ENCODE measurements at places on chromosomes 5 and 9. TPM values are rescaled to one million over a fixed set of nuclear protein-coding genes. Genes with fewer than 3 reads are reported as not detected.
A peak's percentile ranks its signal among the peaks of the same experiment; 100 is the strongest.

GRCh38 chr9:137545123-137545522 lies 5.1 kb downstream of the PNPLA7 start:
- DNase-seq: no peak

- no peak for DNase-seq
Observed at GRCh38 chr5:39005566-39006232, 68.5 kb downstream of the RICTOR start.

GRCh38 chr9:112496074-112496722 lies 9.6 kb downstream of the KIAA1958 start:
- no peak for DNase-seq

- DNase-seq: no peak
Observed at GRCh38 chr9:79470954-79471353, 100.8 kb upstream of the TLE4 start.

- DNase-seq: no peak
Observed at GRCh38 chr9:37920471-37921167, 16.7 kb upstream of the SLC25A51 start.

PHPT1 gene
- 76.4 TPM for total RNA-seq

TAF11L10 gene
- not detected for total RNA-seq

GRCh38 chr5:93267276-93267675 lies 313.7 kb downstream of the NR2F1-AS1 start:
- no peak for DNase-seq

- no peak for DNase-seq
Observed at GRCh38 chr5:139652788-139653241, 4.7 kb downstream of the CXXC5 start.

DNA sequence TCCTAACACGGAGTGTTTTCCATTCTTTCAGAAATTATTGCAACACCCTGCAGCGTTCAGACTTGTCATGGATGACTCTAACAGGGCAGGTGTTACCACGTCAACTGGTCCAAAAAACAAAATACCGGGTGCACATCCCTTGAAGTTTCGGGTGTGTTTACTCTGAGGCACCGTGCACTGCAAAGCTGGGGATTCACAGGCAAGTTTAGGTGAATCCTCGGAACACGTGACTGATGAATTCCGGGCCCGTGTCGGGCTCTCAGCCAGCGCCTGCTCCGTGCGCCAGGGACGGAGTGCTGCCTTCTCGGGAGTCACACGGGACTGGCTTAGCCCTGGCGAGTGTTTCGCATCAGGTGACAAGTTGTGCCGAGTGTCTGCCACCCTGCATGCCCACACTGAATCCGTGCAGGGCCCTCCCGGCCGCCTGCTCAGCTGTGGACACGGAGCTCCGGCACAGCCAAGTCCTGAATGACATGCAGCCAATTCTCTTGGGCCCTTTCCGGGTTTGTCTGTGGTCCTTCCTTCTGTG lies 66.0 kb upstream of the IRX4 start:
- DNase-seq: no peak

DNA sequence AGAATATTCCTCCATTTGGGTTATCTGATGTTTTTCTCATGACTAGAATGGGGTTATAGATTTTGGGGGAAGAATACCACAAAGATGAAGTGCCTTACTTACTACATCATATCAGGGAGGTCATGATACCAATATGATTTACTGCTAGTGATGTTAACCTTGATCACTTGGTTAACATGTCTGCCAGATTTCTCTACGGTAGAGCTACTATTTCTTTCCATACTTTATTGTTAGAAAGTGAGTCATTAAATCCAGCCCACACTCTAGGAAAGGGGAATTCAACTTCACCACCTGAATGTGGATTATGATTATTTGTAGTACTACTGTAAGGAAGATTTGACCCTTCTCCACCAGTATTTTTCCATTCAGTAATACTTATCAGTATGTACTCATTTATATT lies 64.7 kb downstream of the UBE2R2 start:
- no peak for DNase-seq

DNA sequence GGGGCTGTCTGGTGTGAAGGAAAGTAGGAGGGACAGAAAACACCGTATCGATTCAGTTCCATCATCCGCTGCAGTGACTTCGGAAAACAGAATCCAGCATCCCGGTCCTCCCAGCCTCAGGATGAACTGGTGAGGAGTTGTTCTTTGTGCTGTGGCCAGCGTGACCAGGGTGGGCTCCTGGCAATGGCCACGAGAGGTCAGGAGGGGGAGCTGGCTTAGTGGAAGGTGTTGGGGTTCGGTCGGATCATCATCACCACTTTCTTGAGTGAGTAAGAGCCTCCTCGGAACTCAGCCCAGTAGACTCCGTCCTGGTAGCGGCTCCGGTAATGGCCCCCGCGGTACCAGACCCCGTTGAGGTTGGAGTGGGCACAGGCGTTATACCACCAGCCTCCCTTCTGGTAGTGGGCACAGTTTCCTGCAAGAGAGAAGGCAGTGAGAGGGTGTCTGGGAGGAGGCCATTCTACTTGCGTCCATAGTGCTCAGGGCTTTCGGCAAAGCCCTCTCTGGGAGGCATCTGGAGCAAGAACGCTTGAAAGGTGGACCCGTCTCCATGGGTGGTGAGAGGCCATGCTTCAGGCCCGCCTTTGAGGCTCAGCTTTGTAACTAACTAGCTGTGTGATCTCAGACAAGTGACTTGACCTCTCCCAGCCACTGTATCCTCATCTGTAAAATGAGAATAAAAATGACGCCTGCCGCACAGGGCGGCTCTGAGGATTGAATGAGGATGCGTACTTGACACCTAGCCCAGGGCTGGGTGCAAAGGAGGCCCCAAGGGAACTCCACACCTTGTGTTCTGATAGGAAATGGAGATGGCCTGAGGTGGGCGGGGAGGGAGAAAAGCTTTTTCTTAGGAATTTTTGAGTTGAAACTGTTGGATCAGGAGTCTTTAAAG lies 33.5 kb downstream of the ANGPTL2 start:
- no peak for DNase-seq

DNA sequence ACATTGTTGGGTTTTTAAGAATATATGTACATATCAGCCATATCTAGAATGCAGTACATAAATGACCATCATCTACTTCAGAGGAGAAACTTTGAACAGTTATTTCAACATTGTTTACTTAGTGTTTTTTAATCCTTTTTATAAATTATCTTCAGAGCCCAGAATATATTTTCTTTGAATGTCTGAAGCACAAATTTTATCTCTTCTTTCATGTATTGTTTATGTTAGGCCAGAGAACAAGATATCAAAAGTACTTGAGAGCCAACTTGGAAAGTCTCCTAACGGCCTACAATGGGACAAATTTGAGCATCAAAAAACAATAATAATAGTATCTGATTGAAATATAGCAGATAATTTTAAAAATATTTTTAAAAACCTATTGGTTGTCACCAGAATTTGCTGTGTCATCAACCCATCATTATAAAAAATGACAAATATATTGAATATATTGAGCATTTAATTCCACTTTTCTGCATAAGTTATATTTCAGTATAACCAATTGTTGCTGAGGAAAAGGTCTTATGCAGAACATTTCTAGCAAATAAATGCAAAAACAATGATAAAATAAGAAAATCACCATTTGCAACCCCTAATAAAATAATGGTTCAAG lies 67.5 kb upstream of the CCNG1 start:
- DNase-seq: no peak

DNA sequence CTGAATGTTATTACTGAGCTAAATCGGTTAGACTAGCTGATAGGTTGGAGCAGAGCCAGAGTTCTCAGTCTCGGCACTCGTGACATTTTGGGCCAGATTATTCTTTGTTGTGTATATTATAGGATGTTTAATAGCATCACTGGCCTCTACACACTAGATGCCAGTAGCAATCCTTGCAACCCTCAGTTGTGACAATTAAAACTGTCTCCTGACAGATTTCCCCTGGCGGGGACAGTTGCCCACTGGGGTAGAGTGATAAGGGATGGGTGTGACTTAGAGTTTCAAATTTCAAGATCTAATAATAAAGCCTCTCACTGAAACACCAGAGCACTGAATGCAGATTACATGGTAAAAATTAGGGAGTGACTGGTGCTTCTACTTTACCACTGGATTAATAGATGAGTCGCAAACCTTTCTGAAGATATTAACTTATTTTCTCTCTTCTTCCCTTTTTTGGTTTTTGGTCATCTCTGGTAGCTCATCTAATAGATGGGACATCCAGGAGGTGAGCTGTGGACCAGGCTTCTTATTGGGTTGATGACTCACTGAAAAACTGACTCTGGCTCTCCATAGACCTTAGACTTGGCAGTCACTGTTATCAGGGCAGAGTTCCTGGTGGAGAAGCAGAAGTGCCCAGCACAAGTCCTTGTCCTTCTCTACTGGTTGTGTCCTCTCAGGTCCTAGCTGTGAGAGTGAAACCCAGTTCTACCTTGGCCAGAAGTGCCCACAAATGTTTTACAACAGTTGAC lies 150.3 kb downstream of the UNC13B start:
- DNase-seq: no peak

GRCh38 chr9:81620002-81620390 lies 69.4 kb downstream of the TLE1 start:
- no peak for DNase-seq

DNA sequence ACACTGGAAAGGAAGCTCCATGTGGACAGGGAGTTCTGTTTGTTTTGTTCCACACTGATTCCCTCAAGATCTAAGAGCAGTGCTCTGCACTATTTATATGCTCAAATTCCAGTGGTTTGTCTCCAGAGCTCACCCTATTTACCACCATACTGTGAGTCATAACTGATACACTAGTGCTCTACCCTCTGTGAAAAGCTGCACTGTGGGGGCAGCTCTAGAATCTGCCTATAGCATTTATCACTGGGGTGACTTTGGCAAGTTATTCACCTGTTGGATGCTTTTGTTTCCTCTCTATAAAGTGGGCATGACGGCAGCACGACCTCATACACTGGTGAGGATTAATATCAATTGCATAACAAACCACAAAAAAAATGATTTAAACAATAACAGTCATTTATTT lies 307.8 kb downstream of the NR2F1-AS1 start:
- no peak for DNase-seq

GRCh38 chr5:25002371-25002770 lies 357.6 kb upstream of the CDH10 start:
- DNase-seq: no peak

DNA sequence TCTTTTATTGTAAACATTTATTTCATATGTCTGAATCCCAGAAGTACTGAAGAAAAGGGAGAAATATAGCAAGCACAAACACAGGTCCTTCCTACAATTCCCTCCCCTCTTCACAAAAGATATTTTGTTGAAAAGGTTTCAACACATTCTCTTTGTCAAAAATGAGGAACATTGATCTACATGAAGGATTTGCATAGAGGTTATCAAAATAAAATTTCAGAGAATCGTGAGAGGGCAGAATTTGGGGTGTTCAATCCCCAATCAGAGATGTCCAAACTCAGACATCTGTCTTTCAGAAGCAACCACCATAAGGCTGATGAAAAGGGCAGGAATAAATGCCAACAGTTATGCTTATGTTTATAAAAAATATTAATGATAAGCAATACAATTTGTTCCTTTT lies 69.2 kb downstream of the MARCHF3 start:
- no peak for DNase-seq

DNA sequence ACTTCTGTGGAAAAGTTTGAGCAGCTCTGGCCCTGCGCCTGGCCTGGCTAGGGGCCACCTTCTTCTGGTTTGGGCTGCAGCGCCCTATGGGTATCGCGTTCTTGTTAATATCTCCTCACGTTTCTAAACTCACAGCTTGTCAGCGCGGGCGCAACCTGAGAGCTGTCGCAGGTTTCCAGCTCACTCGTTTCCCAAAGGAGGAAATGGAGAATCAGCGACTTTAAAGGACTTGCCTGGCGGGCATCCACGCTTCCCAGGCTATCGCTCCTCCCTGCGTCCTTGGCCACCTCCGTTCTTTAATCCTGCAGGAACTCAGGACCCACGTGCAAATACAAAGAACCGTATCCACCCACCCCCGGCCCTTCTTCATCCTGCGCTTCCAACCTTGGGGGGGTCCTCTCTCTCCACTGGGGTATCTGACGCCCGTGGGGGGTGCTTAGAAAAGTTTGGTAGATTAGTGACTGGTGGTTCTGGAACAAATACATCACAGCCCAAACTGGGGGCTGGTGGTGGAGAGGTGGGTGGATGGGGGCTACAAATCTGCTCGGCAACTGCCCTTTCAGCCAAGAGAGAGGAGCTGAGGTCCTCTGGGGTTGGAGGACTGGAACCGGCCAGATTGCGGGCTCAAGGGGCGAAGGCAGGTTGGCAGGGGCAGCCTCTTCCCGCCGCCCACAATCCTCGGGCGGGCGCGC lies 578 bp upstream of the PSAT1 start:
- peak; percentile 63 for DNase-seq

DNA sequence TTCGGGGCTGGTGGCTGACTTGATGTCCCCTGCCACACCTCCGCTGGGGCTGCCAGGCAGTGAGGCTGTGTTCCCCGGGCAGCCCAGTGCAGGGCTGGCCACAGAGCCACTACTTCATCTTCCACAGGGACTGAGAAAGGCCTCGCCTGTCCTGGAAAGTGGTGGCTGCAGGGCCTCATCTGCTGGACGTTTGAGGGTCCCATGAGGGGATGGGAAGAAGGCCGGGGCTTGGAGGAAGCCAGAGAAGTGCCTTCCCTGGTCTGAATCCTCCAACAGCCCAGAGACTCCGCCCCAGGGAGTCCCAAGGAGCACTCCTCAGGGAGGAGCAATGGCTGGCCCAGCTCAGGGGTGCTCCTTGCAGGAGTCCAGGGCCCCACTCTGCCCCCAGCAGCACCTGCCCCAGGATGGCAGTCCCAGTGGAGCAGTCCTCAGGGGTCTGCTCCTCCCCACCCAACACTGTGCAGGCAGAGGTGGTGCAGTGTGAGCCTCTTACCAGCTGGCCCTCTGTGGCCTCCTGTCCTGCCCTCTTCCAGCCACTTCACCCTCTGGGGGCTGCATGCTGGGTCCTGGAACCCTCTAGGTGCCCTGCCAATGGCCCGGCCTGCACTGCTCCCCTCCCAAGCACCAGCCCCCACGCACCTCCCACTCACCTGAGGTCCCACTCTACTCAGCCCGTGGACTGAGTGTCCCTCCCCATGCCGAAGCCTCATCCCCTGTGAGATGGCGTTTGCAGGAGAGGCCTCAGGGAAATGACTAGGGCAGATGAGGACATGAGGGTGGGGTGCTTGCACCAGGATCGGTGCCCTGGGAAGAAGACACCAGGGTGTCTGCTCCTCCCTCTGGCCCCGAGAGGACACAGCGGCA lies 47.3 kb upstream of the COL5A1 start:
- no peak for DNase-seq

DNA sequence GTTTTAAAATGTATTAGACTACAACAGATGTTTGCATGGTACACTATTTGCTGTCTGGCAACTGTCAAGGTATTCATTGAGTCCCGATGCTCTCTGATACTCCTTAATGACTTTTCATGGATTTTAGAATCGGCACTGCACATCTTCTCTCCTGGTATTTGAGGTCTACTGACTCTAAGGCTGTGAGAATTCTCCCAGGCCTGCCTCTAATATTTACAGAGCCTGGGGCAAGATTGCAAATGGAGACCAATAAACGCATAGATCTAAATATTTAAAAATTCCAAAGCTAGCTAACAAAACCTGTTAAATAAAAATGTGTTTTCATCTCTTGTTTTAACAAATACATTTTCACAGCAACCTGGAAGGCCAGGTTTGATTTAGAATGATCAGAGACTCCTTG lies 291.4 kb upstream of the RFX3 start:
- no peak for DNase-seq
